ENCODE measurements at places on chromosomes 7 and 10.

DNA sequence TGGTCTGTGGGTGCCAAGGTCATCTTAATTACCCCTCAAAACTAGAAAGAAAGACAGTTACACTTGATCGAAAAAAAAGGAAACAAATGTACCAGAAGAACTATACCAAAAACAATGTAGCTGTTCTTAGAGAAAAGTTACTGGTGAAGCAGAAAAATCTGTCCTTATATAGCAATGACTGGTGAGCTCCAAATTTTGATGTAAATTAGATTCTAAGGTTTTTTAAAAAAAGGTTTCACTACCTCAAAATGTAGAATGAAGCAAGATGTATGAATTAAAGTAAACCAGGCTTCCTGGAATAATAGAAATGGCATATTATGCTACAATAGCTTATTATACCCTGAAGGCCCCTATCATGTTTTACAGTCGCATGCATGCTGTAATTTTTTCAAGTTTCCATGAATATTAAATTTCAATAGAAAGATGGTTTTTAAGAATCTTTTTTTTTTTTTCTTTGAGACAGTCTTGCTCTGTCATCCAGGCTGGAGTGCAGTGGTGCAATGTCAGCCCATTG, 28.4 kb upstream of the FKBP9 start:
- no peak for DNase-seq

DNA sequence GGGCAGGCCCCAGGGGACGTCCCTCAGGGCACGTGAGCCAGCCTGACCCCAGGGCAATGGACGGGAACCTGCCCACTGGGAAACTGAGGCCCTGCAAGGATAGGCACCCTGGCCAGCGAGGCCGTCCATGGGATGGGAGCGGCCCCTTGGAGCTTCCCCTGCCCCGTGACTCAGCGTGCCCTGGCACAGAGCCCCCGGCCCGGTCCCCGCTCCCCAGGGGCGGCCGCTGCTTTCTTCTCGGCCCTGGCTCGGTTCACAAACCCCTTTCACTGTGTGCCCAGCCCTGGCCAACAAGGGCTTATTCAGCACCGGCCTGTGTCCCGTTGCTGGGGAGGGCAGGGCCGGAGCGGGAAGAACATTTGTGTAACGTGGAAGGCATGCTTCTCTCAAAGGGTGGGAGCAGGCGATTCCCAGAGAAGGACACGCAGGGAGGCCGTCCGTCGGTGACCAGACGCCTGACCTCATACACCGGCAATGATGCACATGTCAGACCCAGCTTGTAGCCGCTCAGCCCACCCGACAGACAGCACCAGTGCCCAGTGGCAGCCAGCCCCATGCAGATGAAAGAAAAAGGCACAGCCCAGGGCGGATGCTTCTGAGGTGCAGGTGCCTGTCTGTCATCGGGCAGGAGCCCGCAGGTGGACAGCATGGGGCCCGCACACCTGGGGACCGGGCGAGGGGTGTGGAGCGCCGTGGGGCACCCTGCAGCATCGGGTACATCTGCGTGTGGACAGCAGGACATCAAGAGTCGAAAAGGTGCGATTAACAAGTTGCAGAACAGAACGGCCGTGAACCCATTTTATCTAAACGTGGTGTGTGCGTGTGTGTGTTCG, 94.5 kb downstream of the PDGFA start:
- no peak for DNase-seq

- no peak for DNase-seq
Measured at GRCh38 chr7:115707258-115708012, 323.1 kb downstream of the TFEC start.

DNA sequence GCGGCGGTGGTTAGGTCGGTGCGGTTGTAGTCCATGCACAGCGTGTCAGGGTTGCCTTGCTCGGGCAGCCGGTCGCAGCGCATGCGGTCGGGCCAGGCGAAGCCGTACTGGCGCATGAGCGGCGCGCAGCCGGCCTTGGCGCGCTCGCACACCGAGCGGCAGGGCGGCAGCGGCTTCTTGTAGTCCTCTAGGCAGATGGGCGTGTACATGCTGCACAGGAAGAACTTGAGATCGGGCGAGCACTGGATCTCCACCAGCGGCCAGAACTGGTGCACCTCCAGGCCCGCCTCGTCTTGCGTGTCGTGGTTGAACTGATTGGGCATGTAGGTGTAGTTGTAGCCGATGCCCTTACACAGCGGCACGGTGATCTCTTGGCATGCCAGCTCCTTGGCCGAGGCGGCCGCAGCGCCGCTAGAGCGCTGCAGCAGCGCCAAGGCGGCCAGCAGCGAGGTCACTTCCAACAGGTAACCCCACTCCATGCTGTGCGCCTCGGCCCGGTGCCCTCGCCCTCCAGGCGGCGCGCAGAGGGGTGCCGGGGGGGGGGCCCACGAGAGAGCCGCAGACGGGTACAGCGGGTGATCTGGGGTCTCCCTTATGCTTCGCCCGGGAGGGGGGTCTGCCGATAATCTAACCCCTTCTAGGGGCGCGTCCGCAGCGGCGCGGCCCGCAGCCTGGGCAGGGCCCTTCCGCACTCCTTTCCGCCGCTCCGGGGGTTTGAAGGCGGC, 983 bp downstream of the FZD8 start:
- no peak for DNase-seq

- no peak for DNase-seq
Measured at GRCh38 chr7:69367780-69368179, 230.5 kb upstream of the AUTS2 start.

DNA sequence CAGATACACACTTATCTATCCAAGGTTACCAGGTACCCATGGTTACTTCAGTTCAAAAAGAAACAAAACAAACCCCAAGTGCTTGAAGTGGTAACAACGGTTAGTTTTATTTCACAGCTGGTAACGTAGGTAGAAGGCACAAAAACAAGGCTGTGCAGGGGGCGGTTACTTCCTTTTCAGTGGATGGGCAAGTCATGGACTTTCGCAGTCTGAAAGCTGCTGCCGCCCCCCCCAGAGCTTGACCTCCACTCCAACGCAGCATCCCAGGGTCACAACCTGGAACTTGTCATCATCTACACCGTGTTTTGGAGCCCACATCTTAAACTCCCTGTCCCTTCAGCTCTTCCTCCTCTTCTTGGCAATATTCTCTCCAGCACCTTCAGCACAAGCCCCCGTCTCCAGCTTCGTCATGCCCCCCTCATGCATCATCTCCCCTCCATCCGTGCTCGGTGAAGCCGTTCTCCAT, 181.2 kb upstream of the ITGB1 start:
- DNase-seq, result no peak

DNA sequence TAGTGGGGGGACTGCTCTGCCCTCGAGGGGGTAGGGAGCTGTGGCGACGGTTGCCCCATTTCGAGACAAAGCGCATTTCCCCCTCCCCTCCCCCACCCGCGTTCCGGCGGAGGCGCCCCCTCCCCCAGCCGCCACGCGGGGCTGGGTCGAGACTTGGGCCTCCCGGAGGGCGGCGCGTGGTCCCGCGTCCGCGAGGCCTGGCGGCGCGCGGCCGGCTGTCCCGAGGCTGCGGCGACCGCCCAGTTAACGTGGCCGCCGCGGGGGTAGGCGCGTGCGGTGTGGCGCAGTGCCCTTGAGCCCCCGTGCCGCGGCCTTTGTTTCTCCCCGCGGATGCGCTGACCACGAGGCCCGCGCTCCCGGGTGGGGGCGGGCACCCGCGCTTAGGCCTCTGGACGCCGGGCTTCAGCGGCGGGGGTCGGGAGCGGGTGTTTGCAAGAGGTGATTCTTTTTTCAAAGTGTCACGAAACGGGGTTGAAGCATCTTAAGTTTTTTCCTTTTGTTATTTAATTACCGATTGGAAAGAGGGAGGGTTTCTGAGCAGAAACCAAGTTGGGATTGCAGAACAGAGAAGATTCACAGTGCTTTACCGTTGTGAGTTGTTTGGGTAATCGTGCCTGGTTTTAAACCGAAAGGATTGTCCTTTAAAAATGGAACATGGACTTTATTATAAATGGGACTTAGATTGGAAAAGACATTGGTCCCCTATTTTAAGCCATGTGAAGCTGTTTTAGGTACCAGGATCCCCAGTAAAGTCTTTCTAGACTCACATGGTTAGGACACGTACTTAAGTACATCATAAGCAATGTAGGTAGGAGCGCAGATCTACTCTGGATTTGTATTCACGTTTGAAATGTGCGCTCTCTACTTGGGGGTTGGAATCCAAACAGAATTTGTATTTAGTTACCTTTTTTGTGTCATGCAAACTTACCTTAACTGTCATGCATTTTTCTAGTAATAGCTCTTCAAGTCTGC, 760 bp downstream of the CBX3 start:
- no peak for DNase-seq

- peak; percentile 72 for DNase-seq
Measured at GRCh38 chr10:110918643-110919348, at the start of gene BBIP1. BBIP1 (minus strand) TSS chr10:110919180; CDS start chr10:110918157, 1,023 bp downstream.

- no peak for DNase-seq
Measured at GRCh38 chr7:120925392-120925791, 25.2 kb upstream of the ING3 start.

DNA sequence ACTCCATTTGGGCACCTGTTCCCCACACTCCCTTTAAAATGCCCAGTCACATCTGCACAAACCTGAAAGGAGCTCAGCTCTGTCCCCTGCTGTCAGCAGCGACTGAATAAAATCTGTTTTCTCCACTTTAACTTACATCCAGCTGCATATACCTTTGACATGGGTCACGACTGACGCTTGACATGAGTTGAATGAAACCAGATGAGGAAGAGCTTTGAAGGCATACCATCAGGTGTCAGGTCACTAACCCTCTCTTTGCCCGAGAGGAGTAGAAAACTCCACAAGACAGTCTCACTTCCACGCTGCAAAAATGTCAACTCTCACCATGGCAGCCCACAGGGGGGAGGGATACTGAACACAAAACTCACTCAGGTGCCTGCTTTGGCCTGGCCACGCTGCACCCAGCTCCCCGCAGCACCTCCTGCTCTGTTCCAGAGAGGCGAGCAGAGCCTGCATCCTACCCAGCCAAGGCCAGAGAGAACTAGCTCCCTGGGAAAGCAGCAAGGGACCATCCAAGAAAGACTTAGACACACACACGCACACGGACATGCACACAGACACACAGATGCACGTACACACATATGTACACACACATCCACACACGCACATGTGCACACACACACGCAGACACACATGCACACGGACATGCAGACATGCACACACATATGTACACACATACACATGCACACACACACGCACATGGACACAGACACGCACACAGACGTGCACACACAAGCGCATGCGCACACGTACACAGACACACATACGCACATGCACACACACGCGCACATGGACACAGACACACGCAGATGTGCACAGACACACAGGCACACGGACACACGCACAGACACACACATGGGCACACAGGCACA, 191.0 kb downstream of the MAD1L1 start:
- DNase-seq, result no peak

DNA sequence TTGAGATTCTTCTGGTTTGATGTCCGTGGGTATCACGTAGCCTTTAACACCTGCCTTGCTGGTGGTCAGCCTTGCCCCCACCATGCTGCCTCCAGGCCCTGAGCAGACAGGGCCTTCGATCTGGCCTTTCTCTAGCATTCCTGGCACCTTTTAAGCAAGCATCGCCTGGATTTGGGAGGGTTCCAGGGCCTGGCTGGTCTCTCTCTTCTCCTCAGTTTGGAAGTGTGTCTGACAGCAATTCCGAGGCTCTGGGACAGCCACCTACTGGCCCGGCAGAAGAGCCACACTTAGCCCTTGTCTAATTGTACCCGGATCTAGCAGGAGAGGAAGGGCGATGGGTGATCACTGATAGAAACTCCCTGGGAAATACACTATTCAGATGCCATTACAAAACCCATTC, 441.3 kb upstream of the MKI67 start:
- DNase-seq, result no peak

GRCh38 chr10:79345241-79346011, 1.8 kb upstream of the PPIF start:
- no peak for DNase-seq

- DNase-seq, result no peak
Measured at GRCh38 chr7:29145553-29146056, 732 bp downstream of the CPVL start.

DNA sequence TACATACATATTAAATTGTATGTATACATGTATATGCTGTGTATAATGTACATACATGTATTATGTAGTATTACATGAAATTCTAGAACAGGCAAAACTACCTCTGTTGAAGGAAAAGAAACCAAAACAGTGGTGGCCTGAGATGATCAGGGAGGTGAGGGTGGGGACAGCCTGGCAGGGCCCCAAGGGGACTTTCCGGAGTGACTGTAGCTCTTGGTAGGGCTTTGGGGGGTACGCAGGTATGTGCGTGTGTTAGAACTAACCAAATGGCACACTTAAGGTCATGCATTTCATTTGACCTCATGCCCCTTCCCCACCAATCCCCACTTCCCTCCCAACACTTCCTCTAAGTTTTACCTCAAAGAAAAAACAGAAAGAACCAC, 31.3 kb downstream of the CTBP2 start:
- DNase-seq, result no peak

DNA sequence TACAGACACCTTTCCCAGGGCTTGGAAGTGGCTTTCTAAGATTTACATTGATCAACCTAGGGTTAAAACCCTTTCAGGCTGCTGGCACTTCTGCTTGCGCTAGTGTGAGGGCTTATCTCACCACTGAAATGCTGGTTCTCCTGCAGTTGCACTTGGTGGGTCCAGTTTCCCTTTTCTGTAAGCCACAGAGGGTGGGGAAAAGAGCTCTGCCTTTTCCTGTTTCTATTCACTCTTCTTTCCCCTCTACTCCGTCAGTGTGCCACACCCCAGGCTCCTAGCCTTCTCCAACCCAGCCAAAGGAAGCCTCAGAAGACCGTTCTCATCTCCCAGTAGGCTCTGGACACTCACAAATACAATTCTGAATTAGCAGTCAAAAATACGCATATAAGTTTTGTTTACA, 19.0 kb upstream of the CAPZA2 start:
- DNase-seq, result no peak

DNA sequence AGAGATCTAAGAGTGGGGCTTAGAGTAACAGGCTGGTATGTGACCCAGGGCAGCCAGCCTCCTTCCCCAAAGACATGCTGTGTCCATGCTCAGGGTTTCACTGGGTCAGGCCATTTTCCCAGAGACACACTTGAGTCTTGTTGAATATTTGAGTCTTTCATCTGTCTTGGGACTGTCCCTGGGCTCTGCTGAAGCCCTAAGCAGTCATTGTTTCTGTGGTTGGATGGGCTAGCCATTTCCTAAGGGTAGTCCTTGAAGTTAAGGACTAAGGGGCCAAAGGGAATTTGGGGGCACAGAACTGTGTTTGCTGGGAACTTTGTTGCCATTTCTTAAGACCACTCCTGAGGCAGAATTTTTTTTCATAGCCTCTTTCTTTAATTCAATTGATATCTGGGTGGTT, 98.4 kb upstream of the SAMD8 start:
- no peak for DNase-seq

- DNase-seq, result peak; percentile 18
Measured at GRCh38 chr10:94279835-94280709, 82.7 kb downstream of the NOC3L start.

- no peak for DNase-seq
Measured at GRCh38 chr10:69416695-69417094, at the start of gene TACR2. TACR2 (minus strand) TSS chr10:69416918; CDS start chr10:69416323, 595 bp downstream.

- no peak for DNase-seq
Measured at GRCh38 chr10:34789966-34790506, 25.1 kb downstream of the PARD3 start.

DNA sequence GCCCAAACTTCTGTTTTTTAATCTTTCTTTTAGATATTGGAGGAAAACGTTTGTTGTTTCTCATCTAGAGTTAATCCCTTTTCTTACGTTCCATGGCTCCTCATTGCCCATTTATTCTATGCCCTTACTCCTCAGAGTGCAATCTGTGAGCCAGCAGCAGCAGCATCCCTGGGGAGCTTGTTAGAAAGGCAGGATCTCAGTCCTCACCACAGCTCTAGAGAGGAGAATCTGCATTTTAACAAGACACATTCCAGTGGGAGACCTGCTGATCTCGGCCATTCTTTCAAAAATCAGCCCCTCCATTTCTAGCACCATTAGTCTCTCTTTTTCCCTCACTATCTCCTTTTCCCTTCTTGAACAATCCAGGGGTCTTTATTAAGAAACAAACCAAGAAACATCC, 84.4 kb upstream of the NOBOX start:
- no peak for DNase-seq

All from GM18507 (cell line).